Activated T-cell treated with anti-CD3 and anti-CD28 coated beads for 24 hours (primary cell): ENCODE measurements at places on chromosomes 3 and 15.

- no peak for DNase-seq
Measured at GRCh38 chr15:52717481-52717880, 38.3 kb upstream of the ATOSA start.

DNA sequence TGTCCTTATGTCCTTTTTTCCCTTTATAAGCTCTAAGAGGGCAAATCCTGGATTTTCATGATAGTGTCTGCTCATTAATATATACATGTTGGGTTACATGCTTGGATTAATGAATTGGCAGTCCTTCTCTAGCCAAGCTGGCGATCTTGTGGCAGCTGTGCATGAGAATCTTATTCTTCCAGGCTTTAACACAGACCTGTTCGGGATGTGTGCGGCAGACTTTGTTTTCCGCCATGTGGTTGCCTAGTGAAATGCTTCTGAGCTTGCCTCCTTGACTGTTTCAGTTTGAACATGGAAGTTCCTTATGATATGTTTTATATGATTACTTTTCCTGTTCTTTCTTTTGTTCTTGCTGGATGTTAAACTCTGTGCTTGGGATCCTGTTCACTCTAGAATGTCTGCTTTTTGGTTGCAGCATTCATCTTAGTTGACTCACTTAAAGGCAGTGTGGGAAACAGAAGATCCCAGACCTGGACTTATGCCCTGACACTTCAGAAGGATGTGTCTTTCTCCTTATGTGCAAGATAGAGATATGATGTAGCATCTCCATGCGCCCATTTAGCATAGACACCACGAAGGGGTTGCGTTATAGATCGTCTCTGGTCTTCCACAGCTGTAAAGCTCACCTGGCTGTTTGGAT is 7.2 kb downstream of the CHCHD6 start:
- DNase-seq, result no peak

GRCh38 chr15:48250640-48251076 is 44.6 kb downstream of the SLC12A1 start:
- DNase-seq, result no peak

DNA sequence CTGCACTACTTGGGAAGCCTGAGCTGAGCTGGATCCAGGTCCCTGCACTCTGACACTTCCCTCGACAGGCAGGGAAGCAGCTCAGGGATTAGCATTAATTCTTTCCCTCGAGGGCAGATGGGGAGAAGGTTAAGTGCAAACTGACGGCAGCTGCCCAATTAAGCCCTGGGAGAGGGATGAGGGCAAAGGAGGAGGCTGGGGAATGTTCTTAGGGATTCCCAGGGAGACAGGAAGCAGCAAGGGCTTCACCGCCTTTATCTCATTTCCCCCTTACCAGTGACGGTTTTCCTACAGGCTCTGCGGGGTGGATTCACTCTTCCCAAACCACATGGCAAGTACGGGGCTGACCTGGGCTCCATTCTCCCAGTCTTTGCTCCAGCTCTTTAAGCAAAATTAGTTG is 519.0 kb upstream of the PROK2 start:
- DNase-seq, result no peak

DNA sequence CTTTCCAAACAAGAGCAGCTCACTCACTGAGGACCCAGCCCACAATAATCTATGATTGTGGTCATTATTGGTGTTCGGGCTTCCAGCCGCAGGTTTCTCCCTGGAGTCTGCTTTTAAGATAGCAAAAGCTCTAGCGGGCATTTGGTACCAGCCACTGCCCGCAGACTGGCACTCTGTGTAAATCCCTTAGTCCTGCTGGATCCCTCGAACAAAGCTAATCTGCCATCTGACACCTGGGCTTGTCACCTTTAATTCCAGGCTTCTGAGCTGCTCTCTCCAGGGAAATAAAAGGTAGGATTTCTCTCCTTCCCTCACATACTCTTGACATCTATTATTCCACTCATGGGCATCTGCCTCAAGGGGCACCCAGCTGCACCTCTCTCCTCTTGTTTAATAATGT is 158.7 kb downstream of the PDCD6IP start:
- no peak for DNase-seq
